ENCODE measurements at places on chromosomes 2 and 18.

DNA sequence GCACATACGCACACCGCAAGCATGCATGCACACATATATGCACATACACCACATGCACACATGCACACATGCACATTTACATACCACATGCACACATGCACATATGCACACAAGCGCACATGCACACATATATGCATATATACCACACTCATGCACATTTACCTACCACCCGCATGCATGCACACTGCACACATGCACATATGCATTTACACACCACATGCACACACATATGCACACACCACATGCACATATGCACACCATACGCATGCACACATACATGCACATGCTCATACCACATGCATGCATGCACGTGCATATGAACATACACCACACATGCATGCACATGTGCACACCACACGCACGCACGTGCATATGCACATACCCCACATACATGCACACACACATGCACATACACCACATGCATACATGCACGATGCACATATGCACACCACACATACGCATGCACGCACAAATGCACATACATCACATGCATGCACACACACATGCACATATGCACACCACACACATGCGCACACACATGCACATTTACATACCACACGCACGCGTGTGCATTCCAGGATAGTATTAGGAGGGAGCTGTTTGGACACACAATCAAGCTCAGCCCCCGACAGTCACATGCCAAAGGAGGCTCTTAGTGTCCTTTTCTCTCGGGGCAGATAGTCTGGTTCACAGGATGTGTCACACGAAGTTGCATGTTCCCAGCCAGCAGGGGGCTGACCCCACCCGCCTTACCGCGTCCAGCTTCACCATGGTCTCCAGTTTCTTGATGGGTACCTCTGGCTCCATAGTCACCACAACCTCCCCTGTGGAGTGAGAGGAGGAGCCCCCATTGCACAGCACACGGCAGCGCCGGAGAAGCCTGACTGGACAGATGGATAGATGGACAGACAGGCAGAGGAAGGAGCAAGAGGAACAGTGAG, 5.9 kb downstream of the OTOF start:
- DNase-seq: no peak

GRCh38 chr2:86480105-86480504, 38.9 kb downstream of the KDM3A start:
- no peak for DNase-seq

DNA sequence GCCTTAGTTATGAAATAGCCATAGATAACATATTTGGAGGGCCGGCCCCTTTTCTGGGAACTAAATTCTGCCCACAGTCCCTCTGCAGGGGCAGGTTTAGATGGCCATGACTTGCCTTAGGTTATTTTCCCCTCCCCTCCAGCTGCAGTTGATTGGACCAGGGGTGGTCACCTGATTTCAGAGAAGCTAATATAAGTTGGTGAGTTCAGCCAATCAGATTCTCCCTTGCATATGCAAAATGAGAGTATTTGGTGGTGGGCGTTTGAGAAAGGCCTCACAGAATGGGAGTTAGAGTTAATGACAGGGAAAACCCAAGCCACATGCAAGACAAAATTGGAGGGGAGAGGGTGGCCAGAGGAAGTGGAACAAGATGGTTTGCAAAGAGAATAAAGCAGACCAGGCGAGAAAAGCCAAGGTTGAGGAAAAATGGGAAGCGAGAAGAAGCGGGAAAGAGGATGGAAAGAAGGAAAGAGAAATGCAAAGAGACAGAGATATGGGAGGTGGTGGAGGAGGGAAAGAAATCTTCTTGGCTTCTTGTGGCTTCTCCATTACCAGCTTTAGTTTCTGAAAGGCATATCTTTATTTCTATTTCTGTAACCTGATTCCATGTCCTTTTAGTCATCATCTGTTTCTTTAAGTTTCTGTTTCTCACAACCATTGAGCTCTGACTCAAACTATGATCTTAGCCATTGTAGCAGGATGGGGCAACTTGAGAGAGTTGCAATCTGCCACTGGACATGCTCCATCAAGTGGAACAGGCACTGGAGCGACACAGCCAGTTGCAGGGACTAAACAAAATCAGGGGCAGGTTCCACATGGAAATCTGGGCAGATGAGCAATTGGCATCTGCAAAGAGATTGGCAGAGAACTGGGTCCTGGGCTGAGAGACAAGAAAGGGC, 108.1 kb upstream of the SIX3 start:
- DNase-seq: no peak

DNA sequence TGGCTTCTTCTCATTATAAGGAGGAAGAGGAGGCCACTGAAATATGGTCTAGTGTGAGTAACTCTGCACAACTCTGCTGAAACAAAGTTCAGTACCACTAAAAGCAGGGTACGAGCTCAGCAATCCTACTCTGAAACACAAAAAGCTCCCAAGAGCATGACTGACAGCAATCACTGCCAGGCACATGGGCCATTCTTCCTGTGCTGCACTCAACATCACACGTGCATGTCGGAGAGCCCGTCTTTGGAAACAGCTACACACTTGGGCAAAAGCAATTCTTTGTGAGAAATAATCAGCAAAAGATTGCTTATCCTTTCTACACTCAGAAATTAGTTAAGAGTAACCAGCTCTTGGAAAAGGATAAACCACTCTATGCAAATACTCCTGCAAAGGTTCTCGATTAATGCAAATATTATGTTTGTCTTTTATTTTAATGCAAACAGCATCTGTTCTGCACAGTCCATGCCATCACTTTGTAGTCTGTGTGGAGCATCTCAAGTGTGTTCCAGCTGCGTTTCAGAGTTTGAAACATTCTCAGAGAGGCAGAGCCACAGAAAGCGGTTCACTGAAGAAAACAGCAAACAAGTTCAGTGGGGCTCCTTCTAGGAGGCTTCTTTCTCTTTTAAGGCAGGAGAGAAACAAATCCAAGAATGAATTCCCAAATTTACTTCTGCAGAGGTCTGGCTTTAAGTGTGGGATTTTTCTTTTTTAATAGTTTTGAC, 145.0 kb downstream of the HDAC4 start:
- no peak for DNase-seq

GRCh38 chr2:69572641-69573040, 70.9 kb downstream of the AAK1 start:
- no peak for DNase-seq

DNA sequence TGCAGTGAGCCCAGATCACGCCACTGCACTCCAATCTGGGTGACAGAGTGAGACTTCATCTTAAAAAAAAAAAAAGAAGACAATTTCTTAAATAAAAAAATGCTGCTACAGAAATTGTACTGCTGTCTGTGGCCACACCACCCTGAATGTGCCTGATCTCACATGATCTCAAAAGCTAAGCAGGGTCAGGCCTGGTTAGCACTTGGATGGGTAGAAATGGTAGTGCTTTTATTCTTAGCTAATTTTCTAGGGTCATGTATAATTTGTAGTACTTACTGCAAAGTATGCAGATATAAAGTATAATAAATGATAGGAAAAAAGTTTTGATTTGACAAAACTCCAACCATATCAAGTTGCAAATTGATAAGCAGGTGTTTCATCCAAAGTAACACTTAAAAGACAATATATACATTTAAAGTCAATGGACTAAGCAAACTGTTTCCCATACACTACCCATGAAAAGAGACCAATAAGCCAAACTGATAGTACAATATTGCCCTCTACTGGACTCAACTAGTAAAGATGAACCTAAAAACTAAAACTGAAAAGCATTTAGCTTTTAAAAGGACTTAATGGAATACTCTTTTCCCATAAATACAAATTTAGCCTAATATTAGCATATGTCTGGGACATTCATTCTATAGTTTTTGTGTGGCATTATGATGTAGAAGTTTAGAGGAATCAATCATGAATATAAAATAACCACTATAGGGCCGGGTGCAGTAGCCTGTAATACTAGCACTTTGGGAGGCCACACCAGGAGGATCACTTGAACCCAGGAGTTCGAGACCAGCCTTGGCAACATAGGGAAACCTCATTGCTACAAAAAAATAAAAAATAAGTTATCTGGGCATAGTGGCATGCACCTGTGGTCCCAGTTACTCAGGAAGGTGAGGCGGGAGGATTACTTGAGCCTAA, 18.6 kb upstream of the PEX13 start:
- no peak for DNase-seq

GRCh38 chr2:65514555-65515195, 82.3 kb upstream of the SPRED2 start:
- DNase-seq: no peak

DNA sequence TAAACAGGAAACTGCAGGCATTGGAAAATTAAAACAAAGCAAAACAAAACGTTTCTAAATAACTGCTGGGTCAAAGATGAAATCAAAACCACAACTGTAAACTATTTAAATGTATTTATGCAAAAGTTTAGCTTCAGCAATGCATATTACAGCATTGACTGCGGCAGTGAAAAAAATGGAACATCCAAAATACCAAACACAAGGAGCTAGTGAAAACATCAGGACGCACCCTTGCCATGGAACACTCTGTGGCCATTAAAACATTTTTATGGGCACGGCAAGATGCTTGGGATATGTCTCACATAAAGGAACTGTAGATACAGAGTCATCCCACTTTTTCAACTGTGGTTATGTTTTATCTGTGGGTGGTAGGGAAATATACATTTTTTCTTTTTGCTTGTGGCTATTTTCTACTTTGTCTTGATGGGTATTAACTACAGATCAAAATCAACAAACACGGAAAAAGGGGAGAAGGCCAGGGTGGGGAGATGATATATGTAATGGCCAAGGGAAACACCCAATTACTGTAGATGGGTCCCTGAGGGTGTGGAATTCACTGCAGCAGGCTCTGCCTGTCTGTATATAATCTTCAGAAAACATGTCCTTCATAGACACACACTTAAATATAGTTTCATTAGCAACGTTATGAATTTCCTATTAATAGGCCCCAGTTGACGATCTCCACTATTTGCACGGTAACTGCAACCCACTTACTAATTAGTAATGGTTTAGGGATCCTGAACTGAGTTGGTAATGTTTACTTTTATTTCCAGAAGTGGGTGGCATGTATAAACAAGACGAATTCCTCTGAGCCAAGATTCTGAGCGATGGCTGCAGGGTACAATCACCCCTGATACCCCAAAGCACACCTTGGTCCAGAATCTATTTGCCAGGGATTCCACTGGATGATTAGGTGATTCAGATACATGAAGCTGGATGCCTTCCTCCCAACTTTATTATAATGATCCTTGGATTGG, 110.5 kb downstream of the ACKR3 start:
- DNase-seq: no peak

- no peak for DNase-seq
Observed at GRCh38 chr2:66688951-66689350, 254.0 kb downstream of the MEIS1 start.

DNA sequence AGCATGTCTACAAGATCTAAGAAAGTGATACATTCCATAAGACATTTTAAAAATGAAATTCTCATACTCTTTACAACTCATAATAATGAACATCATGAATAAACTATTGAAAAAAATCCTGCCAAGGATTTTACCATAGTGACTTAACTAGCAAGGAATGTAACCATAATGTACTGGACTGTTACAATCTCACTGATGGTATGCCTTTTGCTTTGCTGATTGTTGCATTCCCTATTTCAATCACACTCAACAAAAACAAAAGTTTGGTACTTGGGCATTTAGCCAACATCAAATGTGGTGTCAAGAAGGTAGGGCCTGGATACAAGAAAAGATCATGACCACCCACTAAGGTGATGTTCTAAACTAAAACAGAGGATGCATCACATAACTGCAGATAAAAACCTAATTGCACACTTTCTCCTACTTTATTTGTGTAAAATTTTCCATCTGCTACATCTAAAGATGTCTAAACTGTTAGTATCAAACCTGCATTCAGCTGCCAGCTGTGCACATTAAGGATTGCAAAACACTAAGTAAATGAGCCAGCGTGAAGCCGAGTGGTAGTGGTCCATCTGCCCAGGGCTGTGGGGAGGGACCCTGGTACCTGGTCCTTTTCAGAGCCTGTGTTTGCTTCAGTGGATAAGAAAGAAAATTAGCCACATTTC, 564.4 kb downstream of the ZEB2 start:
- DNase-seq: no peak

DNA sequence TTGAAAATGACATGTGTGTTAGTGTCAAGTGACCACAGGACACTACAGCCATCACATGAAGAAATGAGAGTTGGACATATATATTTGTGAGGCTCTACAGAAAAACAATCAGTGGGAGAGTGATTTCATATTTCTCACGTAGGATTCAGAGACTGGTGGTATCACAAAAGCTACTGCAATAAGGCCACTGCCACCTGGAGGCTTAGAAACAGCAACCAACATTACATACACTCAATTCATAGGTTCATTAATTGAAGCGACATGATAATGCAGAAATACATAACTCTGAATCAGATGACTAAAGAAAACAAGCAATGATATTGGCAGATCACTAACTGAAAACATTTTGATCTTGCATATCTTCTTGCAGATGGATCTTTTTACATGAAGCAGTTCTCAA, 248.1 kb upstream of the KLHL14 start:
- DNase-seq: no peak

DNA sequence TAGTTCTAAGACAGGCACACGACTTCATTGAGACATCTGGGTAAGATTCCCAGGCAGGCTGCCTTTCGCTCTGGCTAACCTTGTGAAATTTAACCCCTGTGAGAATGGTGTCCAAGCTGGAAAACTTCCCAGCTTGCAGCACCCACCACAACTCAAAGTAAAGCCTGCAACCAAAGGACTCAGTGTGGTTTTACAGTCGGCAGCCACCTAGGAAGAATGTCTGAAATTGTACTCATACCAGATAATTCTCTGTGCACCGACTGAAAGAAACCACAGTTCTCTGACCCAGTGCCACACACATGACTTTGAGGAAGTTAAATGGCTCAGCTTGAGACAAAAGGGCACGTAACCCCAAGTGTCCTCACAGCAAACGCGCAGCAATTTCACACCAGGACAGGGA, 125.7 kb downstream of the RBMS1 start:
- DNase-seq: no peak

GRCh38 chr18:57819671-57820460, 16.8 kb upstream of the ATP8B1 start:
- DNase-seq: no peak

DNA sequence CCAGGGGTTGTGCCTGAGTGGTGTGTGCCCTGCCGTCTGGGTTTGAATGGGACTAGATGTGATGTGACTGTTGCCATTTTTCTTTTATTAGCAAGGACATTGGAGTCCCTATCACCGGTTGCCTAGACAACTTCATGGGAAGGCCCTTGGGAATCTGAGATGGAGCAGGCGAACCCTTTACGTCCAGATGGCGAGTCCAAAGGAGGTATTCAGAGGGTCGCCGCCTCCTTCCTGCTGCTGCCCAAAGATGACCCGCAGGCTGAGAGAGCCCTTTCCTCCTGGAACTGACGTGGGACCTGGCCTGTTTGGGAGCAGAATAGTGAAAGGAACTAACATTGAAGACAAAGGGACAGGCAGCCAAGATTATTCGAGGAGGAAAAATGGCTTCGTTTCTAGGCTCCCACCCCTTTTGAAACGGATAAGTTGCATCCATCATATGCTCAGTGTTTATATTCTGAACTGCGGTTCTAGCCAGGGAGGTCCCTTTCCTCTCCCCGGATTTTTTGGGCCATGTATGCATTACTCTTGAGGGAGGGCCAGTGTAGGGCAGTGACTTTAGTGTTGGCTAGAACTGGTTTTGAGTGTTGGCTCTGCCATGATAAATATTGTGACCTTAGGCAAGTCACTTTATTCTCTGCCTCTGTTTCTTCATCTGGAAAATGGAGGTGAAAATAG, 673 bp downstream of the CENPO start:
- DNase-seq: no peak

Measured in stimulated activated CD4-positive, alpha-beta T cell treated with anti-CD3 and anti-CD28 coated beads, Interleukin-15, amount 100 ng/mL, for 1 hour (primary cell).